GM13976 (cell line): ENCODE measurements at places on chromosomes 5 and 9.

- peak; percentile 61 for DNase-seq
These were observed 58.2 kb upstream of the GGTA1 start for GRCh38 chr9:121557581-121558447.

GRCh38 chr5:149860801-149861322 is 83.7 kb downstream of the PDE6A start:
- peak; percentile 70 for DNase-seq

- no peak for DNase-seq
These were observed 1.7 kb downstream of the ALG2 start for GRCh38 chr9:99220011-99220410.

GRCh38 chr5:643811-644271 is 31.7 kb downstream of the CEP72 start:
- peak; percentile 80 for DNase-seq

DNA sequence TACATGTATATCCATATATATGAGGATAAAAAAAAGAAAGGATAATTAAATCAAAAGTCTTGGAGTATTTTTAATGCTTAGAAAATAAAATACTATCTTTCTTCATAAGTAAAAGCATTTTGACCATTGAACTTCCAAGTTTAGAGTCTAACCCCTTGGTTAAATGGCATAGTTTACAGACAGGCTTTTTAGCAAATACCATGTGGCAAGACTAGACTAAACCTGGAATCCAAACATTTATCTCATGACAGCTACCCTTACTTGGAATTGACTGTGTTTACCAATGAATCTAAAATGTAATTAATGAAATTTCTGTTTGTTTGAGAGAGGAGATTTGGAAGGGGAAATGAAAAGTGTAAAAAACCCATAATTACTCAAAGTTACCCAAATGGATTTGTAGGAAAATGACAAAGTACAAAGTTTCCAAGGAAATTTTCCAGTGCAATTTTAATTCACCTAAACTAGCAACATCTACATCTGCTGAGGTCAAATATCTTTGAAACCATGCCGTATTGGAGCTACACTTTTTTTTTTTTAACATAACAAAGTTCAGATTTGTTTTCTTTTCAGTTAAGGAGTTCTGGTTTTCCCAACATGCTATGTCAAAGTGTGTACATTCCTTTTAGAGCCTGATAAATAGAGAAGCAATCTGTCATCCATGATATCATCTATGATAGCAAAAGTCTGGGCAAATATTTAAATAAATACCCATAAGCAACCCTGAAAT is 272.1 kb upstream of the DAB2 start:
- DNase-seq: no peak

DNA sequence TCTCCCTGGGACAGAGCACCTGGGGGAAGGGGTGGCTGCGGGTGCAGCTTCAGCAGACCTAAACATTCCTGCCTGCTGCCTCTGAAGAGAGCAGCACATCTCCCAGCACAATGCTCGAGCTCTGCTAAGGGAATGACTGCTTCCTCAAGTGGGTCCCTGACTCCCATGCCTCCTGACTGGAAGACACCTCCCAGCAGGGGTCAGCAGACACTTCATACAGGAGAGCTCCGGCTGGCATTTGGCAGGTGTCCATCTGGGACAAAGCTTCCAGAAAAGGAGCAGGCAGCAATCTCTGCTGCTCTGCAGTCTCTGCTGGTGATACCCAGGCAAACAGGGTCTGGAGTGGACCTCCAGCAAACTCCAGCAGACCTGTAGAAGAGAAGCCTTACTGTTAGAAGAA is 77.2 kb downstream of the SLCO6A1 start:
- DNase-seq: no peak

DNA sequence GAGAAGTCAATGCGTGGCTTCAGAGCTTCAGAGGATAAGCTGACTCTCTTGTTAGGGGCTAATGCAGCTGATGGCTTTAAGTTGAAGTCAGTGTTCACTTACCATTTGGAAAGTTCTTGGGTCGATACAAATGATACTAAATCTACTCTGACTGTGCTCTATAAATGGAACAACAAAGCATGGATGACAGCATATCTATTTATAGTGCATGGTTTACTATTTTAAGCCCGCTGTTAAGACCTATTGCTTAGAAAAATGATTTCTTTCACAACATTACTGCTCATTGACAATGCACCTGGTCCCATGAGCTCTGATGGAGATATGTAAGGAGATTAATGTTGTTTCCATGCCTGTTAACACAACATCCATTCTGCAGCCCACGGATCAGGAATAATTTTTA is 435.7 kb downstream of the MAT2B start:
- DNase-seq: no peak

GRCh38 chr9:35436933-35437332 is 53.0 kb upstream of the RUSC2 start:
- no peak for DNase-seq

DNA sequence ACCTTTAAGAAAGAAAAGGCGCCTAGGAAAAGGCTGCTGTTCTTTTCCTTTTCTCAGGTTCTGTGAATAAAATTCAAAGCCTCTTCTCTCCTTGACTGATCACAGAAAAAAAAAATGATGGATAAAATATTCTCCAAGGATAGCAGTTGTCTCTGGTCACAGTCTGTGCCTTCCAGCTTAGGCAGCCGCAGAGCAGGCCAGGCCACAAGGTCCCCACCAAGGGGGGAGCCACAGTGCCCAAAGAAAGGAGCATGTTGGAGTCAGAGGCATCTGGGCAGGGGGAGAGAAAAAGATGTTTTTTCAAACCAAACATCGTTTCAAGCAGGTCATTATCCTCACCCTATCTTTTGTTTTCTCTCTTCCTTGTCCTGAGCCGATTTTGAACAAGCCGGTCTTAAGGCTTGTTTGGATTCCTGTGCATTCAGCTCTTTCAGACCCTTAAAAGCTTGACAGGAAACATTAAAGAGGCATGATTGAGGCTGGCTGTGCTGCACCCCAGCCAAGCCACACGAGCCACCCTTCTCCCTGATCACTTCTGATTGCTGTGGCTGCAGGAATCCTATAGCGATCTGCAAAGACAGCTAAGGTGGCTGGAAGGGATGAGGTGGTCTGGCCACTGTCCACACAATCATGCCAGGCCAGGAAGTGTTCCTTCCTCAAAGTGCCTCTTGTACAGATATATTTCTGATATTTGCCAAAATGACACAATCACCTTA is 284.6 kb upstream of the TLE4 start:
- DNase-seq: no peak

- DNase-seq: no peak
These were observed 27.1 kb downstream of the ASPN start for GRCh38 chr9:92455217-92455616.

DNA sequence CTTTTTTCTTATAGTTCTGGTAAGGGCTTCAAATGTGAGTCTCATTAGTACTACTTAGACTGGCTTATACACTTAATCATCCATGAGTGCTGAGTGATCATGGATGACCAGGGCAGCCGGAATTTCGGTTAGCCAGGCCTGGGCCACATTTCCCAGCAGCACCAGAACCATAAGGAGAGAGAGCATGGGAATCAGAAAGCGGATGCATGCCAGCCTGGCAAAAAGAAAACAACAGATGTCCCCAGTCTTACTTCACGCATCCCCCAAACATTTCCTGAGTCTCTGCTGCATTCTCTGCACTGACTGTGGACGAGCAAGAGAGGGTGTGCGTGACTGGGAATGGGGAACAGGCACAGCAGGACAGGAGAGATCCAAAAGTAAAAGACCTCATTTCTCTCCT is 371.1 kb upstream of the ZNF608 start:
- DNase-seq: no peak

- no peak for DNase-seq
These were observed 69.1 kb downstream of the GPR21 start for GRCh38 chr9:123102375-123103113.

DNA sequence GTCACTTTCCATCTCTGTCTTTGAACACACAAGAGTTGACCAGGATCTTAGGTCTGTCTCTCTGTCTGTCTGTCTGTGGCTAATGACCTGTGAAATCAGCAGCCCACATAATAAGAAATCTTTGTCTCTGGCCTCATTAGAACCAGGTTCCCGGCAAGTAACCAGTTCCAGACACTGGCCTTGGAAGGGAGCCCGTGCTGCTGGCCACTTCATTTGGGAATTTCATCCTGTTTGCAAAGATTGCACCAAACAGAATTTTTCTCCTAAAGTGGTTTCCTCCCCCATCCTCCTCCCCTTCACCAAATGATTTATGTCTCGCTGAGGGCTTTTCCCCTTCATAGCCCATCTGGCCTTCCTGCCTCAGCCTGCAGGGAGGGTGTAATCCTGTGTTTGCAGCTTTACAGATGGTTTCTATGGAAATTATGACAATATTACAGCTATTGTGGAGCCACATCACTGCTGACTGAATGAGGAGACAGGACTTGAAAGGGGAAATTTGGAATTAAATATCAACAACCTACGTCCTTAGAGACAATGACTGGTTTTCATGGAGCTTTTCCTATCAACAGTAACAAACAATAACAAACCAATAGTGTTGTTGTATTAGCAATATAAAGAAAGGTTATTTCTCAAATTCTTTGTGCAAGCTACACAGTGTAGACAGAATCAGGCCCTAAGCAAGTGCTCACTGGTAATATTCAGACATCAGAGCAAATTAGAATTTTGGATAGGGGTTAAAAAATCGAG is 25.7 kb downstream of the DPYSL3 start:
- no peak for DNase-seq
